ENCODE measurements at places on chromosomes 1 and 21.

GRCh38 chr1:234735916-234736315 lies 125.9 kb upstream of the IRF2BP2 start:
- no peak for DNase-seq

GRCh38 chr1:56331892-56332567 lies 247.3 kb downstream of the PLPP3 start:
- no peak for DNase-seq

- DNase-seq: peak; percentile 31
Measured at GRCh38 chr21:35616090-35616489, 444.2 kb downstream of the SETD4 start.

DNA sequence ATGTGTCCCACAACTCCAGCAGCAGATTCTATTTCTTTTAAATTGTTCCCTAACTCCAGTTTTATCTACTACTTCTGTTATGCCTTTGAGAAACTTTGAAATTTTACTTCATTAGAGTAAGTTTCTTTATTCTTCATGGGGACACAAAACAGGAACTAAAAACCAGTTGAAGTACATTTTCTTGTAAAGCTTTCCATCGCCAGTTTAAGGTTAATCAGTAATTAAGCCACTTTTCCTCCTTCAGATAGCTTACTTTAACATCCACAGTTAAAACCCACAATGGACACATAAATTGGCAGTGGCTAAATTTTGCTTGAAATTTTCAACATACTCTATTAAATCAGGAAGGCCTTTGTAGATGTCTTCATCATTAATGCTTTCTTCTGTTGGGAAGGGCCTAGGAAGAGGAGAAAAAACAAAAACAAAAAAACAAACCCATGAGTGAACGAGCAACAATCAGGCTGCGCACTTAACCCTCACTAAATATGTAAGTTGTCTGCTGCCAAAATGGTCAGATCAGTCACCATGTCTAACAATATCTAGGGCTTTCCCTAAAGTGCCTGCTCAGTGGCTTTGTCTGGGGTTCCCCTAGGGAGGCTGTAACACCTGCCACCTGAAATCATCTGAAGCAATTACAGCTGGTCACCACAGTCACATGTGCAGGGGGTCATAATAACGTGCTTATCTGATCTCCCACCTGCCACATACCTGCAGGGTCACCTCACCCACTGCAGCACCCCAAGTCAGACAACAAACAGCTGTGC lies 187.9 kb downstream of the VAV3 start:
- no peak for DNase-seq

GRCh38 chr1:97277891-97278654 lies 556.5 kb downstream of the PTBP2 start:
- no peak for DNase-seq

DNA sequence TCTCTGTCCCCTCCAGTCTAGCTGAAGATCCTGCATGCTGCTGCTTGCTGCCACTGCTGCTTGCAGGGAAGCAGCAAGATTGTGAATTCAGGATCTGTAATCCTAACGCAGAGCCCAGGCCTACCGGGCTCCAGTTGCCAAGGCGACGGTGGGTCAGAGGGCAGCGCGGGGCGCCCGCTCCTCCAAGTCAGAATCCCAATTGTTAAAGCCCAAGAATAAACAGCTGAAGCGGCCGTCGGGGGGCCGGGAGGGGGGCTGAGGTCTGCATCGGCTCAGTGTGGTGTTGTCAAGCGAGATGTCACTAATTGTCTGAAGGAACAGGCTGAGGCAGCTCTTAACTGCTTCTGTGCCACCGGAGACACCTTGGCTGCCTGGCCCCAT lies 36.8 kb downstream of the AHDC1 start:
- no peak for DNase-seq
